ENCODE measurements at places on chromosomes 5 and 9.

GRCh38 chr9:129576546-129577543, 44.1 kb downstream of the C9orf50 start:
- DNase-seq: no peak

- no peak for DNase-seq
Measured at GRCh38 chr9:4080921-4081895, 218.7 kb downstream of the GLIS3 start.

GRCh38 chr5:32539981-32540845, 45.1 kb upstream of the SUB1 start:
- no peak for DNase-seq

DNA sequence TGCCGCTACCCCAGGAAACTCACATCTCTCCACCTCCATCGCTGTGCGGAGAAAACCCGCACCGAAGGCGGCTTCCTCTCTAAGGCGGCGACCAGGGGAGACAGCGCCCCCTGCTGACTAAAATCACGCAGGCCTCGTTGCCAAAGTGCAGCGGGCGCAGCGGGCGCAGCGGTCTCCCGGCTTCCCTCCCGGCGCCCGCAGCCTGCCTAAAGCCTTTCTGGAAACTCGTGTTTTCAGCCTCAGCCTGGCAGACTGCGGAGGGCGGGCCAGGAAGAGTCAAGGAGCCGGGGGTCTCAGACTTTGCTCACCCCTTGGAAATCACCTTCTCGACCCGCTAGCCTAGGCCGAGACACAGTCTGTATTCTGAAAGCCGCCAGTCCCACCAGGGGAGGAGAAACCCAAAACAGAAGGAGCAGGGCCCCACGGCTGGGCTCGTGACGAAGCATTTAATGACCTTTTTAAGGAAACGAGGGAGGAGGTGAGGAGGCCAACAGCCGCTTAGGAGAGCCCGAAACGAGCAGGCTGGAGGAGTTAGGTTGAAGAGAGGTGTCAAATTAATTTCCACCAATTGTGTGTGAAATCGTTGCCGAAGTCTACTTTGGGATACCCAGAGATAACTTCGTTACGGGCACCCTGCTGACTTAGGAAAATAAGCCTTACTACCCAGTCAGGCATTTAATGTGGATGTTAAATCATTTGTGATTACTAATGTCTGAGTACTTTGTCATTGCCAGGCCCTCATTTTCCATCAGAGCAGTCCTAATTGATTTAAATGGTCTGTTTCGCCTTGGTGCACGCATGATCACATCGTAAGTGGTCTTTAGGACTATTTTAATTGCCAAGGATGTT, 7.3 kb upstream of the FOXB2 start:
- peak; percentile 45 for DNase-seq

Data from stimulated activated CD4-positive, alpha-beta T cell treated with anti-CD3 and anti-CD28 coated beads, TNF-alpha, amount 100 ng/mL, for 24 hours (primary cell).